ENCODE measurements at places on chromosomes 7 and 10.
A peak's percentile ranks its signal among the peaks of the same experiment; 100 is the strongest.

GRCh38 chr10:36675458-36675880 is 449.9 kb upstream of the ANKRD30A start:
- peak; percentile 90 for DNase-seq

- DNase-seq = no peak
Observed at GRCh38 chr7:138854115-138854645, 56.2 kb upstream of the ATP6V0A4 start.

GRCh38 chr7:72152161-72153131 is 259.7 kb downstream of the CALN1 start:
- DNase-seq = no peak

GRCh38 chr7:158204453-158204852 is 383.2 kb downstream of the PTPRN2 start:
- no peak for DNase-seq

GRCh38 chr7:124033095-124033806 is 384 bp upstream of the TMEM229A start:
- DNase-seq = peak; percentile 1

GRCh38 chr7:20828947-20829346 is 42.3 kb upstream of the SP8 start:
- DNase-seq = no peak

DNA sequence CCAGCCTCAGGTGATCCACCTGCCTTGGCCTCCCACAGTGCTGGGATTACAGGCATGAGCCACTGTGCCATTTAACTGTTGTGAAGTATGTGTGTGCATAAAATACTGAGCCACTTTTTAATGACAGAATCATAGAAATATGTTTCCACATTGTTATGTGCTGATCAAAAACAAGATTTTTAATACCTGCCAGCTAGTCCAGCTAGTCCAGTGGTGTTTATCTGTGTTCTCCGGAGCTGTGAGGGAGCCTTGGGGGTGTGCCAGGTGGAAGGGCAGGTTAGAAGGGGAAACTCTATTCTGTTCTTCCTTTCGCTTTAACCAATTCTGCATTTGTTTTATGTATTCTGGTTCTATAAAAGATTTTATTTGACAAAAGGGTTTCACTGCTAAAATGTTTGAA is 7.0 kb downstream of the FAM221A start:
- no peak for DNase-seq

- DNase-seq = no peak
Observed at GRCh38 chr7:114942446-114943175, 20.7 kb downstream of the MDFIC start.

DNA sequence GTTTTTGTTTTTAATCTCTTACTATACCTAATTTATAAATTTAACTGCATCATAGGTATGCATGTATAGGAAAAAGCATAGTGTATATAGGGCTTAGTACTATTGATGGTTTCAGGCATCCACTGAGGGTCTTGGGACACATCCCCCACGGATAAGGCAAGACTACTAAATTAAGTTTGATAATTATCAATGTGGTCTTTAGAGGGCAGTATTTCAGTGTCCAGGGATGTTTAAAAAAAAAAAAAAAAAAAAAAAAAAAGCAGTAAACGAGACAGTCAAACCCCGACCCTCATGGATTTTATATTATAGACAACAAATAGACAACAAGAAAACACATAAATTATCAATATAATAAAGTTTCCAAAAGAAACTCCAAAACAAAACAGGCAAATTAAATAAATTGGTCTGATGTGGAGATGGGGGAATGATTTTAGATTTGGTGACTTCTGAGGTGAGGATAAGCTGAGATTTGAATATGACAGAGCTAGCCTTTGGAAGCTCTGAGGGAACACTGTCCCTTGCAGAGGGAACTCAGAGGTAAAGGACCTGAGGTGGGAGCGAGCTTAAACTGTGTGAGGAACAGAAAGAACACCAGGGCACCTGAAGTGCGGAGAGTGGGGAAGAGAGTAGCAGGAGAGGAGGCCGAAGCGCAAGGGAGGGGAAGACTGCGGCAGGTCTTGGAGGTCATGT is 14.8 kb downstream of the ACSM6 start:
- DNase-seq = peak; percentile 35

DNA sequence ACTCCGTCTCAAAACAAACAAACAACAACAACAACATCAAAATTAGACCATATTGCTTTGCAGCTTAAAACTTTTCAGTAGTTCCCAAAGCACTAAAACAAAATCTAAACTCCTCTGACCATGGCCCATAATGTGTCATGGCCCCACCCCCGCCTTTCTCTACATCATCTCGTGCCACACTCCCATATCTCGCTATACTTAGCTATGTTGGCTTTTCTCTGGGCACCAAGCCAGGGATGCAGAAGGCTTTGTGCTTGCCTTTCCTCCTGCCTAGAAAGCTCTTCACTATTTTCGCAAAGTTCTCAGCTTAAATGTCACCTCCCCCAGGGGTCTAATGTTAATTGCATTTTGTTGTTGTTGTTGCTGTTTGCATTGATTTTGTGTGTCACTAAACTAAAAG is 15.1 kb upstream of the SLC16A12 start:
- peak; percentile 45 for DNase-seq

- no peak for DNase-seq
Observed at GRCh38 chr10:79346012-79346340, 1.3 kb upstream of the PPIF start.

DNA sequence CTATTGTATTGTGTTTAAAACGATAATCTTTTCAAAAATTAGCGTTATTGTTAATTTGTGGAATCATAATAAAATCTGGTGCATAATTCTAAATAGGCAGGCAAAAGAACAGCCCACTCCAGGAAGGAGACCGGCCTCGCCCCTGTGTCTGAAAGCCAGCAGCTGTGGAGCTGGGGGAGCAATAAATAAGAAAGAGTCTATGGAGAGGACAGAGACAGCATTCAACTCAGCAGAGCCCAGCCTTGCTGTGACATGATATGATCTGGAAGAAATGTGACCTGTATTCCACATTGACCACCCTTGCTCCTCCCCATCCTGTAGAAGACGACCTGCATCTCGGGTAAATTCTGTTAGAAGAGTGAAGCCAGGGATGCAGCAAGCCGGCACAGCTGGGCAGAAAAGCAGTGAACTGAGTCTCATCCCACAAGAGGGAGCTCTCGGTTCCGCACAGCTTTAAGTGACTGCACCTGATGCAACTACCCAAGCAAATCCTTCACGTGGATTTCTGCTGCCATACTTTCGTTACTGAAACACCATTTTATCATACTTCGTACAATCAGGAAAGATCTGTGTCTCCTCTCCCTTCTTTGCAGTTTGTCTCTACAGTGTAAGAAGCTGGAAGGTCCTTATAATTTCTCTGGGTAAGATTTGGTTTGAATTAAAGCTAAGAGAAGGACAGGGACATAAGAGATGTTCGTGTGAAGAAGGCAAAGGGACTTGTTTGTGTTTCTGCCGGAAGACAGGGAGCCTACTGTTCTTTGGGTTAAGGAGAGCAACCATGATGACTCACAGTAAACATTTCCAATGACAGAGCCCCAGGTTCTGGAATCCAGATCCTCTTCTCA is 427.1 kb downstream of the GPAM start:
- peak; percentile 49 for DNase-seq

DNA sequence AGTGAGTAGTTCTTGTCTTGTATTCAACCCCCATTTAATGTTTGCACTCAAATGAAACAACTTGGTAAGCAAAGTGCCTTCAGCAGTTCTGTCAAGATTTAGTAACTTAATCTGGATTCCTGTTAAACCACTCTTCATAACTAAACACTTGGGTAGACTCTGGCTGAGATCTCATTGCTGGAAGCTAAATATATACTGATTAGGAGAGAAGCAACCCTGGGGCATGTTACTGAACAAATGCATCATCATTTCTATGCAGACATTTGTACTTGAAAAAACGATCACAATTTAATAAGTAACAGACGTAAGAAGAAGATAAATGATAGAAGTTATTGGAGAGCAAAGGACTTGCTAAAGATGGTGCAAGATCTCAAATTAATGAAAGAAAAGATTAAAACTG is 308.4 kb upstream of the POM121L12 start:
- DNase-seq = no peak

DNA sequence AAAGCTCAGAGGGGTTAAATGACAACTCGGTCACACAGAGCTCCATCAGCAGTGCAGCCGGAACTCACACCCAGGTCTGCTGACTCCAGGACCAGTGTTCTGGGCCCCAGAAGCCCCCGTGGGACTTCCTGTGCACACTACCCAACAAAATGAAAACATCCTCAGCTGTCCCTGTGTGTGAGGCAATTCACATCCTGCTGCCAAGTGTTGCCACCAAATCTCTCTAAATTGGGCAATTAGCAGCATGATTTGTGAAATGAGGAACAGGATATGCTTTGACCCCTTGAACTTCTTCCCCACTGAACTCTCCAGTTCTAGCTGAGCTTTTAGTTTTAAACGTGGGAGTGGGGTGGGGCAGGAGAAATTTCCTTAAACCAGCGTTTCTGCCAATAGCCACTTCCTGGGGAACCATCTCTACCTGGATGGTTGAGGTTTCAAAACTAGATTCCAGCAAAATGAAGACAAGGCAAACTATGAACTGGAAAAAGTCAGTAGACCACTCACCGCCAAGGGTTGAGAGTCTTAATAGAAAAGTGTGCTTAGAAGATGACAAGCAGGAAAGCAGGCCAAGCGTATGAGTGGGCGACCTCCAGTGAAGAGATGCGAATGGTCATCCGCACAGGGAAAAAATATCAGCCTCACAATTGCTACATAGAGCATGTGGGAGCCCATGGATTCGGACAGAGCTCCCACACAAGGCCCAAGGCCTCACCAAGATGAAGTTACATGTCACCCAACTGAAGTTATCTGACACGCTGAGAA is 51.9 kb upstream of the CHST15 start:
- DNase-seq = peak; percentile 17

GRCh38 chr7:156026076-156026600 is 213.9 kb upstream of the SHH start:
- DNase-seq = no peak

- peak; percentile 94 for DNase-seq
Observed at GRCh38 chr7:92633211-92633906, 43.2 kb upstream of the FAM133B start.

DNA sequence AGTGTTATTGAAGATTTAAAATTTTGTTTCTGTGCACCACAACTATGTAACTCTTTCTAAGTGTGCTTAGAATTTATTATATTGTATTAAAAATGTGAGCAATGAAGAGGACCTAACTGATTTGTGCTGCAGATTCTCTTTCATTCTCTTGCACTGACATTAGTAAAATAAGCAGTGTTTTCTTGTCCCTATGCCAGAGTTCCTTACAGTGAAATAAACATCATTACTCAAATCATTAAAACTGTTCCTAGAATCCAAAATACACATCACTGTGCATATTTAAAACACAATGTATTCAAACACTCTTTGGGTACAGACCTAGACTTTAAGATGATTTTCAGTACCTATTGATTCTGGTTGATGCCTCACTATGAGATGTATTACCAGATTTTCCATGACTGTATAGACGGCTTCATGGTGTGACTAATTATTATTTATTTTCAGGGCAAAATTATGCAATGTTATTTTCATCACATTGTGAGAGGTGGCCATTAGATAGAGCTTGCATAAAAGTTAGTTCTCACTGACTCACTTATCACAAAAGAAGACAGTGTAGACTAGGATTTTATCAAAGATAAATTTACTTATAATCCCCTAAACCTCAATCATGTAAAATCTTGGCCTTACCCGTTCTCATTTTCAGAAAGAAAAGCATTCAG is 93.4 kb downstream of the PTPRZ1 start:
- DNase-seq = no peak

- no peak for DNase-seq
Observed at GRCh38 chr10:103786020-103786419, 69.4 kb downstream of the SH3PXD2A start.

DNA sequence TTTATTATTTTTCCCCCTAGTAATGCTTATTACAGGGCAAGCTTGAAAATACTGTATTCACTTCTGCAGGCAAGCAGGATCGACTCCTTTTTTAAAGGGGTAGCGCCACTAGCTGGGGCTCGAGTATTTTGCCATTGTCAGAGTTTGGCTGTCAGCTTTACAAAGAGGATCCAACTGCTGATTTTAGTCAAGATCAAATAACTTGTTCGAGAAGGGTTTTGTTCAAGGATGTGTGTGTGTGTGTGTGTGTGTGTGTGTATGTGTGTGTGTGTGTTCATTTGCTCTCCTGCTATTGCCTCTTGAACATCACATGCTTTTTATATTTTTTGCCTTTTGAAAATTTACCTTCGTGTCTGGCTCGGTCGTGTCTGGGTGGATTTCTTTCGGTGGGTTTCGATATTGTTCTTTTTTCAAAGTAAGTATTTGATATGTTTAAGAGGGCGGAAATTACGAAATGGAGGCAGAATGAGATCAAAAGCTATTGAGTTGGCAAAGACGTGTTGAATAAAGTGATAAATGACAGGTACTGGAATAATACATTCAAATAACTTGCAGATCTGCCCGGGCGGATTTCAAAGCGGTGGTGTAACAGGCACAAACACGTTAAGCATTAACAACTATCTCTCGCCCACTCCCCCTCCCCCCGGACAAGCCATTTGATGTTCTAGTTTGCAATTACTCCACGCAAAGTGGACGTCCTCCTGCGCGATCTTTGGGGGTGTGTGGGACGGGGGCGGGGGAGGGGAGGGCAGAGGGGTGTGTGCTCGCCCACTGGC is 1.1 kb downstream of the ARID5B start:
- DNase-seq = peak; percentile 73

GRCh38 chr7:152120210-152120609 is 94.7 kb downstream of the GALNT11 start:
- no peak for DNase-seq

DNA sequence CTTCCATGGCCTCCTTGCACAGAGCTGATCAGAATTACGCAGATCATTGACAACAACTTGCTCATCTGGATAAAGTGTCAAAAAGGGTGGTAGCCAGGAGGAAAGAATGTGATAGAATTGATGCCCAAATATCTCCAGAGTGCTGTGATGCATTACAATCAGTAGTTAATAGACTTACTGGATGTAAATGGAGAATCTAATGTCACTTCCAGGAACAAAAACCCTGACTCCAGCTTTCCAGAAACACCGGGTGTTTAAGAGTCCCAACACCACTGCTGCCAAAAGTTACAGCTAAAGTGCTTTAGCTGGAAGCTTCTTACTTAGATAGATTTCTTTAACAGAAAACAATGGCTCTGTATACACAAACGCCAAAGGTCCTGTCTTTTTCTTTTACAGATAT is 25.7 kb upstream of the OSBPL3 start:
- no peak for DNase-seq

DNA sequence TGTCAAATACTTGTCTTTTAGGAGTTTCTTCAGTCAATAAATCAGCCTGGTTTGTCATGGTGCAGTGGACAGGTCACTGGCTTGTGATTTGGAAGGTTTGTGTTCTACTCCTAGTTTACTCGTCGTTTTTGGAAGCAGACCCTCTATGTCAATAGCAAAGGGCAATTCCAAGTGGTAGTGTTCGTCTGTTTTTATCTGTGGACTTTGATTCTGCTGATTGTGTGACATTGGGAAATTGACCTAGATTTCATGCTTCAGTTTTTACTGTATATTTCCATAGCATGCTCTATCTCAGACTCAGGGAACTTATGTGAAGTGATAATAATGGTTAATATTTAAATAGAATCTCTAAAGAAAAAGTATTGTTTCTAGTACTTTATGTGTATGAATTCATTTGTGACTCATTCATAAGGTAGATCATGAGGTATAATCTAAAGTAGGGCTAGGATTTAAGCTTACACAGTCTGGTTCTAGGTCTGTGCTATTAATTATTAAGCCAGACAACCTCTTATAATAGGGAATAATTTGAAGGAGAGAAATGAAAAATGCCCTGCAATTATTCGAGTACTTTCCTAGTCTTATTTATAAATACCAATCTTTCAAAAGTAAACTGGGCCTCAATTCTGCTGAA is 198.1 kb downstream of the REEP3 start:
- DNase-seq = no peak

All from fibroblast of the aortic adventitia (primary cell).